ENCODE measurements at places on chromosomes 2 and 18. TPM values are rescaled to one million over a fixed set of nuclear protein-coding genes. Genes with fewer than 3 reads are reported as not detected.

CD28 gene
- 0.10 TPM for total RNA-seq

SAG gene
- total RNA-seq: 0.17 TPM

HMSD gene
- not detected for total RNA-seq

GRCh38 chr2:238139196-238140039, 950 bp downstream of the KLHL30 start:
- no peaks in the 10 kb centered on the region for H3K36me3 ChIP-seq
- H3K27ac ChIP-seq: no peak overlapping the region
- peak; percentile 48 for DNase-seq

DNA sequence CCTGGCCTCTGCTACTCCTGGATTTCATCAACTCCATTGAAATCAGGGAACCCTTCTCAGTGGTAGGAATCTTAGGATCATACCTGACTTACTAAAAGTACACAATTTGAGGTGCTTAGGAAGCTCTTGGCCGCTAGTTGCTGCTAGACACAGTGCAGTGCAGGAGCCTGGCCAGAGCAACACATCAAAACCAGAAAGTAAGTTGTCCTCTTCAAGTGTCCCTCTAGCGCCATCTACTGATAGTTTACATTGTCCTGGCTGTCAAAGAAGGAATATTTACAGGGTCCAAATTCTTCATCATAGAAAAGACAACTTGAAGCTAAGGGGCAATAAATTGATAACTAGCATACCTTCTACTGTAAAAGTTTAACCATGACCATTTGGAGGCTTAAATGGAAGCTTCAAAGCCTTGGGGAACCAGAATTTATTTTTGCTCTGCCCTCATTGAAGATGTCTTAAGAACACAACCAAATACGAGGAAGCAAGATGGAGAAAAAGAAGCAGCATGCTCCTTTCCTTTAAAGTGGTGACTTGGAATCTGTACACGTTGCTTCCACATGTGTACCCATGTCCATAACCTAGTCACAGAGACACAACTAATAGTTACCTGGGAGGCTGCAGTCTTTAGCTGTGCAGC, 889.1 kb upstream of the GCFC2 start:
- H3K4me1 ChIP-seq: no peaks in the 10 kb centered on the region
- H3K27ac ChIP-seq: no peak overlapping the region
- H3K4me3 ChIP-seq: no peak overlapping the region
- H3K27me3 ChIP-seq: no peaks in the 10 kb centered on the region

- no peak overlapping the region for H3K4me3 ChIP-seq
- H3K36me3 ChIP-seq: no peaks in the 10 kb centered on the region
- DNase-seq: no peak
- H3K4me1 ChIP-seq: no peaks in the 10 kb centered on the region
- H3K27ac ChIP-seq: no peak overlapping the region
Observed at GRCh38 chr2:3042601-3043585, 334.7 kb downstream of the EIPR1 start.
